ENCODE measurements at places on chromosomes 7 and 10. TPM values are rescaled to one million over a fixed set of nuclear protein-coding genes. Genes with fewer than 3 reads are reported as not detected.
A peak's percentile ranks its signal among the peaks of the same experiment; 100 is the strongest.

GRCh38 chr7:33054261-33054964, 8.2 kb downstream of the NT5C3A start:
- DNase-seq = no peak

GRCh38 chr7:1990001-1990670, 242.6 kb downstream of the MAD1L1 start:
- no peak for DNase-seq

DNA sequence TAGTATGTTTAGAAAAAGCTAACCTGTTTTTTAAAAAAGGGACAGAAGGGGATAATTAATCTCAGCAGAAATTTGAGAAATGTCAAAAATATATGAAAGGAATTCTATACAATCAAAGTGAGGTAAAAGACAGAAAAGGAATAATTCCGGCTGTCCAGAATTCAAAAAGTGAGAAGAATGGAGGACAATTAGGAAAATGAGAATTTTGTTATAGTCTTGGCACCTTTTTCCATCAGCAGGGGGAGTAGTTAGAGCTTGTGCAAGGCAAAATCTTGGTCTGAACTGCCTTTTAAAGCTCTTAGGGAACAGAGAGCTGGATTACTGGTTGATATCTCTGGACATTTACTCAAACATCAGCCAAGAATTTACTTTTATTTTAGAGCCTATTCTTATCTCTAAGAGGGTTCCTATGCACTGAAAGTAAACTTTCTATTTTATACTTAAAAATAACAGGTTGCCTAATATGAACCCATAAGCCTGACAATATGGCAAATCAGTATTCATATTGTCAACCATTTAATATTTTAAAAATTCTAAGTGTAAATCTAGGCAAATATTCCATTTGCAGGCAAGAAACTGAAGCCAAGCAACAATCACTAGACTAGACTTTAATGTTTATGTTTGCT, 185.6 kb downstream of the ANK3 start:
- no peak for DNase-seq

- DNase-seq = peak; percentile 47
These were observed 170.0 kb upstream of the MKLN1 start for GRCh38 chr7:131157530-131158243.

GRCh38 chr10:84026821-84027257, 112.5 kb upstream of the GHITM start:
- DNase-seq = no peak

DNA sequence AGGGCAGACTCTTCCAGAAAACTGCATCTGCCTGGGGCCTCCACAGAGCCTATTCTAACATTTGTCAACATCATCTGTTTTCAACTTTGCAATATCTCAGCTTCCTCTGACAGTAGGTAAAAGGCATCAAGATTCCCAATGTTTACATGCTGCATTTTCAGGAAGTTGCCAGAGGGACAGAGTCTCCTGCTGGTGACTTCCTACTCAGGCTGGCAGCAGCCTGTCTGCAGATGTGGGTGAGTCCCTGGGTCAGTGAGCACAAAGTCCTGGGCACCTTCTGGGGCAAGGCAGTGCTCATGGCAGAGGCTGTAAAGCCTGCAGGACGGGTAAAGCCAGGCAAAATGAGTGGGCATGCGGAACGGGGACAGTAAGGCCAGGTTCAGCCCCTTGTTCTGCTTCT, 69.4 kb downstream of the EBF3 start:
- peak; percentile 38 for DNase-seq

The FAM171A1 gene
- total RNA-seq = 20.2 TPM

- peak; percentile 60 for DNase-seq
These were observed 541 bp upstream of the PFKFB3 start for GRCh38 chr10:6202098-6202683.

The A1CF gene
- total RNA-seq = 103 TPM
